ENCODE measurements at places on chromosomes 11 and 22.

- no peak for DNase-seq
Measured at GRCh38 chr22:39942439-39943230, 17.6 kb upstream of the TMA7B start.

GRCh38 chr11:103108933-103109817 lies at the start of gene DYNC2H1:
Gene DYNC2H1, plus strand, starts transcription at chr11:103109426. Its CDS starts 149 bp downstream, at chr11:103109575.
- DNase-seq, result peak; percentile 89

- DNase-seq, result no peak
Measured at GRCh38 chr11:34787895-34788294, 128.3 kb downstream of the APIP start.

- no peak for DNase-seq
Measured at GRCh38 chr11:95792200-95792599, 1.9 kb downstream of the CEP57 start.

DNA sequence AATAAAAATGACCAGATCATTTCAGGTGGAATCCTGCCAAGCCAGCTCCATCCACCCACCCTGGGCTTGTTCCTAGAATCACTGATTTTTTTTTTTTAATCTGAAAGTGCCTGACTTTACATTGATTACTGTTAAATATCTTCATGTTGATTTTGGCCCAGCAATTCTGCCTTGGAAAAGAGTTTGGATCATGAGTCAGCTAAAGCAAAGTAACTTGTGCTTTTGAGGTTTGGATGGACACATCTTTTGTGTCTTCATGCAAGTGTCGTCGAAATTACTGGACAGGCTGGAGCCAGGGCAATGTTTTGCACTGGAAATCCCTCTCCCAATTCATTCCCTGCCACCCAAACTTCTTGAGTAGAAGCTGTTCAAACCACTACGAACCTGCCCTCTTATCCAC lies 164.0 kb upstream of the SYT13 start:
- DNase-seq, result no peak

Data from renal cortex interstitium (tissue), 15 donors.